ENCODE measurements at places on chromosomes 7 and 10. TPM values are rescaled to one million over a fixed set of nuclear protein-coding genes. Genes with fewer than 3 reads are reported as not detected.

Gene TMEM130
- total RNA-seq = 0.54 TPM

Gene NKX1-2
- not detected for total RNA-seq

Gene GPR85
- total RNA-seq = 0.32 TPM

Gene CDNF
- total RNA-seq = 0.74 TPM

Gene CTTNBP2
- total RNA-seq = 51.2 TPM

Gene PPP1R17
- not detected for total RNA-seq

Gene GIGYF1
- 31.9 TPM for total RNA-seq

Gene CDC123
- total RNA-seq = 77.6 TPM

Gene EGR2
- total RNA-seq = 0.33 TPM

Gene C7orf33
- total RNA-seq = not detected

Gene AGR3
- not detected for total RNA-seq

Gene SPDYE11
- not detected for total RNA-seq

Gene CSGALNACT2
- 6.4 TPM for total RNA-seq

Gene CALHM1
- not detected for total RNA-seq

Gene PNLIPRP3
- total RNA-seq = not detected

Gene CPED1
- 3.2 TPM for total RNA-seq

Gene ZPBP
- not detected for total RNA-seq

Gene CRHR2
- total RNA-seq = 0.92 TPM

Gene VAX1
- total RNA-seq = not detected

Gene KIAA1217
- total RNA-seq = 23.1 TPM

Gene ANKRD30A
- not detected for total RNA-seq

Gene SMO
- 82.9 TPM for total RNA-seq

Gene MXI1
- 55.0 TPM for total RNA-seq

Gene TMEM236
- under 0.01 TPM for total RNA-seq

Gene VPS26A
- 12.8 TPM for total RNA-seq

Gene ZNF727
- total RNA-seq = not detected

Gene HACD1
- total RNA-seq = 226 TPM

Gene SCRN1
- total RNA-seq = 35.7 TPM

Gene PDE1C
- total RNA-seq = 0.67 TPM

Gene ZNF107
- 1.7 TPM for total RNA-seq
